Bronchial epithelial cell (primary cell): ENCODE measurements at places on chromosomes 7 and 10.
A peak's percentile ranks its signal among the peaks of the same experiment; 100 is the strongest.

DNA sequence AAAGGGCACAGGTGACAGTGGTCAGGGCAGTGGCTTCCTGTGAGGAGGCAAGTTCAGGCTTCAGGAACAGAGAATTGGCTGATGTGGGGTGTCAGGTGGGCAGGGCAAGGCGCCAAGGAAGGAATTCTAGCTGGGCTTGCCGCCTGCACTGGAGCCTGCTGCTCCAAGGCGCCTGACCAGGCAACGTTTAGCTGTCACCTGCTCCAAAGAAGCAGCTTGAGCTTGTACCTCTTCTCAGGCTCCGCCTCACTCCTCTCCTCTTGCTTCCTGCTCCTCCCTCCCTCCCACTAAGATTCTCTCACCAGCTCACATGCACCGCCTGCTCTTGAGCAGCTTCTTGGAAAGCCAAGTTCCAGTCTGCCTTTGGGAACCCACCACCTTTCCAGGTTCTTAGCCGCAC is 187.4 kb upstream of the GRB10 start:
- peak; percentile 10 for DNase-seq

GRCh38 chr7:121940918-121941317 is 68.0 kb downstream of the PTPRZ1 start:
- DNase-seq, result peak; percentile 39

- no peak for DNase-seq
These were observed 127.2 kb downstream of the CELF2 start for GRCh38 chr10:11144626-11145494.

DNA sequence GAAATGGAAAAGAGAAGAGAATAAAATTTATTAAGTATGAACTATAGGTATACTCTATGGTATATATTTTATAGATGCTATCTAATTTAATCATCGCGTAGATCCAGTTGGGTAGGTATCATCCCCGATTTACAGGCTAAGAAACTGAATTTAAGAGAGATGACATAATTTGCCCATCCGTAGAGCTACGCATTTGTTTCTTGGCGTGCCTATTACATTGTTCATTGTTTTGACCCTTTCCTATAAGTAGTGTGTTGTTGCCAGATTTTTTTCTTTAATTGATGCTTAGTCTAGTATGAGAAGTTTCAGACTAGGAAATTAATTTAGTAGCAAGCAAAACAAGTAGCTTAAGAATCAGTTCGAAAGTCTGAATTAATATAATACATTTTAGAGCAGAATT is 205.7 kb upstream of the NPSR1 start:
- no peak for DNase-seq

DNA sequence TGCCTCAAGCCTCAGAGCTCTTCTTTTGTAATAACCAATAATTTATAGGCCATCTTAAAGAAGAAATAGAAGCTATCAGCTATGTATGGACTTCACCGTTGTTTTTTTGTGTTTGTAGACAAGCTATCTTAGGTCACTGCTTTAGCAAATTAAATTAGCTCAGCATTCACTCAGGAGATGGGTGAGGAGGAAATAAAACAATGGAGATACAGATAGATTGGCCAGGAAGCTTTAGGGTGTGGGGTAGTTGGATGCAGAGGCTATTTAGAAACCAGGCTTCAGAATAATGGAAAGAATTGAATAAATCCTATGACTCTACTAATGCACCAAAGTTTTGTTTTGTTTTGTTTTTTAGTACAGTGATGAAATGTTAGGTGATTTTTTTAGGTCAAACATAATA is 66.1 kb downstream of the MDFIC start:
- no peak for DNase-seq

DNA sequence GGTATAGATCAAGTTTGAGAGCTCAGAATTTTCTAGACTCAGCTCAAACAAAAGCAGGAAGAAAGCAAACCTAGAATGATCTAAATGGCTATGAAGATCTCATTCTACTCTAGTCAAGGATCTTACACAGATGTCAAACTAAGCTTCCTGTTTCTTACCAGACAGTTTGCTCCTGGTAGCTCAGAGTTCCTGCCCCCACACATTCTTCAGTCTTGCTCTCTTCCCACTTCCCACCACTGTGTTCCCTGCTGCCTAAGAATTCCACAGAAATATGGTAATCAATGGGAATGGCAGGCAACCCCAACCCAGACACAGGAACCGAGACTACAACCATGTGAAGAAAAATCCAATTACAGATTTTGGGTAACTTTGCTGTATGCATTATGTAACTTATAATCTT is 133.4 kb upstream of the PTN start:
- DNase-seq, result no peak

GRCh38 chr7:154929006-154929726 is 73.8 kb downstream of the PAXIP1 start:
- no peak for DNase-seq

DNA sequence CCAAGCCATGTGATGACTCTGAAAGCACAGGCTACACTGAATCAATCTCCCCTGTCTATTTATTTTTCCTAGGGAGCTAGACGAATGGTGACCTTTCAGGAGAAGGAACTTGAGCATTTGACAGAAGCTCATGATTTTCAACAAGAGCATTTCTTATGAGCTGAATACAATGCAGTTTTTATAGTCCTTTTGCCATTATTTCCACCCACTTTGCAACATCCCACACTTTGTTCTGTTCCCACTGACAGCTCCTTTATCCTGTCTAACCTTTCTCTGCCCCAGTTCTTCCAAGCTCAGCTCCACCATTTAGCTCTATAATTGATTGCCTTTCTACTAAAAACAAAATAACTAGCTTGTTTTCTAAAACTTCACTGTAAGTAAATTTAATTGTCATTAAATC is 91.9 kb upstream of the PRSS1 start:
- DNase-seq, result no peak

GRCh38 chr7:7681936-7682329 is 36.5 kb downstream of the RPA3 start:
- DNase-seq, result peak; percentile 5

DNA sequence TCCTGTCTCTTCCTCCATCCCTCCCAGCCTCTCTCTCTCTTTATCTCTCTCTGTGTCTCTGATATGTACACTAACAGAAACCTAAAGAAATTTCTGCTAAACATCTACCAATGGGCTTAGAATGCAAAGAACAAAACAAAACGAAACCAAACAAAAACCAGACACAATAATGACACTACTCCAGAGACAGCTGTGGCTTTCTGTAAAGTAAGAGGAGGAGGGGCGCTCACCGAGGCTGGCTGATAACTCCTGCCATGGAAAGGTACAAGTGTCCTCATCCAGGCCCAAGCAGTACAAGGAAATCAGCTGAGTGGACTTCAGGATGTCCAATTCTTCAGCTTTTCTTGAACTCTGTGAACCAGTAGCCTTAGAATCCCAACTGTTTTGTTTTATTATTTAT is 70.4 kb upstream of the FZD8 start:
- DNase-seq, result no peak

- DNase-seq, result peak; percentile 94
These were observed 34.1 kb downstream of the NET1 start for GRCh38 chr10:5446390-5446926.

GRCh38 chr10:9994131-9994530 is 1023.5 kb upstream of the CELF2 start:
- DNase-seq, result no peak

- no peak for DNase-seq
These were observed 356.4 kb downstream of the RPS24 start for GRCh38 chr10:78390051-78390450.

GRCh38 chr10:78301891-78302738 is 268.5 kb downstream of the RPS24 start:
- DNase-seq, result peak; percentile 7

GRCh38 chr7:87058744-87059524 is 520 bp downstream of the ELAPOR2 start:
- DNase-seq, result no peak

DNA sequence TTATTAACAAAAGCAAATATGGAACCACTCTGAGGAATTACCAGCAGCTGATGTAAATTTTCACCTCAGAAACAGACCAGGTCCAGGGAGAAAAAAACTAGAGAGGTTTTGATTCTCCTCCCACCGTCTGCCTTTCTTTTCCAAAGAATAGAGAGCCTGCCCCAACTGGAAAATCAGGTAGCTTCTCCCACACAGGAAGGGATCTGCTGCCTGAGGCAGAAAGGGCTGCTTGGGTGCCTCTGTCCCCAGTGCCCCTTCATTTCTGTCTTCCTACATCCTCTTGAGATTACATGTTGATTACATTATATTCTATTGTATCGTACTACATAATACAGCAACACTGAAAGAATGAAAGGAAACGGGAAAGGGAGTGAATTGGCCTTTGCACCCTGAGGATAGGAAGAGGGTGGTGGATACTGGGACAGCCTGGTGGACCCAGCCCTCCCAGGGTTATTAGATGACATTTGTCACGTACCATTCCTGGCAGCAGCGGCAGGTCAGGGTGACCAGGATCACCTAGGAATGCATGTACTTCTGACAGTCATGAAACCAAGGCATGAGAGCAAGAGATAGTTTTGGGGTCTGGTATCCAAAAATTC is 8.9 kb downstream of the ST8SIA6 start:
- peak; percentile 35 for DNase-seq

DNA sequence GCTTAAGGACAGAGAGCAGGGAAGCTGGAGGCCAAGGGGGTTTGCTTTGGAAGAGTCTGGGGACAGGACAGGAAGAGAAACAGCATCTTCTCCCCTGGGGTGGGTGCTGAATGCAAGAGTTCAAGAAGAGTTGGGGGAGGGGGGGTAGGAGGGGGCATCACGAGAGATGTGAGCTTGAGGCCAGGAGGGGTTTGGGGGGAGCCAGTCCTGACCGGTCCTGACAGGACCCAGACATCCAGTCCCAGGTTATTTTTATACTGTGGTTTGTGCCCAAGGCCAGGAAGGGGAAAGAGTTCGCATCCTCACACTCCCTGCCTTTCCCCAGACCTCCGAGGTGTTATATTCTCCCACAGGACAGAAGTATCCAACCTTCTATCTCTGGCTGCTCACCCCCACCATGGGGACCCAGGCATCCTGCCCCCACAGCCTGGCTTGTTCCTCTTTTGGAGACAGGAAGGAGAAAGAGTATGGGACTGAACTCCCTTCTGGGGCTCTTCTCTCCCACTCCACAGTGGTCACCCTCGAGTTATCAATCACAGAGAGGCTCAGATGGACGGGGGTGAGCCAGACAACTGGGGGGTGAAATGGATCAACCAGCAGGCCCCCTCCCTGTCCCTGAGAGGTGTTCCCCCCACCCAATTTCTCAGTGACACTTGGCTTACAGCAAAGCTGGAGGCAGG is 2.8 kb downstream of the TSC22D4 start:
- DNase-seq, result no peak

DNA sequence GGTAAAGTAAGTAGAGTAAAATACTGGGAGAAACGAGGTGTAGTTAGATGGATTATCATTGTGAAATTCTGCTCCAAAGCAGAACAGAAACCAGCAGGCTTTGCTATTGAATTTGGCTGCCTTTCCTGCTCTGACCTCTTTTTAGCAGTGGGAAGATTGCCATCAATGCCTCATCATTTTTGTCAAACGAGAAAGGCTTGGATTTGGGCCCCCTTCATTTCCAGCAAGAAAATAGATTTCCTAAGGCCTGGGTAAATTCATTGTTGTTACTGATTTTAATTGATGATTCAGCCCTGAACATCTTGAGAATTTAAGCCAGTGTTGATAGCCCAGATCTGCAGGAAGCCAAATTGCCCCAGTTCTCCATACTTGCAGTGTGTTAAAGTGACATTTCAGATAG is 35.2 kb upstream of the ASAH2 start:
- no peak for DNase-seq

DNA sequence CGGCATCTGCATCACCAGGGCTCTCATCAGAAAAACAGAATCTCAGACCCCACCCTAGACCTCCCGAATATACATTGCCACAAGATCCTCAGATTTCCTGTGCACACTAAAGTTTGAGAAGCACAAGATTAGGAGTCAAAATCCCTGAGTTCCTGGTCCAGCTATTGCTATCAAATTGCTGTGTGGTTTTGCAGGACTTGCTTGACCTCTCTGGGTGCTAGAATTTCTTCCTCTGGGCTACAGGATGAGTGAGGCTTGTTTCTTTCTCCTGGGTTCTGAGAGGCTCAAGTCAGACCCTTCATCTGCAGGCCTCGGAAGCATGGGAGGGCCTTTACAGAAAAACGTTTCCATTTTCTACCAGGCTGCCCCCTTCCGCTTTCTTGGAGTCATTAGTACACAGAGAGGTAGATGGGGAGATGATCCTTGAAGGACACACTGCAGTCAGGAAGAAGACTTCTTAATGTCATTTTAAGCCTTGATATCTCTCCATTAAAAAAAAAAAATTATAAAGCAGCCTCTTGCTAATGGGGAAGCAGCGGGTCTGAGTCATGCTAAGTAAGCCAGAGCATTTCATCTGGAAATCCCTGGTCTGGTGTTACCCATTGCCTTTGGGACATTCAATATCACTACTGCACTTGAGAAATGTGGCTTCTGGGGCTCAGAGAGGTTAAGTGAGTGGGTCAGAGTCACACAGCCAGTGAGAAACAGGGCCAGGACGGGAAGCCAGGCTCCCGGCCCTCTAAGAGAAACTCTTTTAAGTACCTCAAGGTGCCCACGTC is 173.5 kb downstream of the KCNMA1 start:
- DNase-seq, result peak; percentile 45

GRCh38 chr10:8194050-8194449 is 139.6 kb downstream of the GATA3 start:
- DNase-seq, result no peak

- no peak for DNase-seq
These were observed 984.1 kb downstream of the LRMDA start for GRCh38 chr10:76415554-76415953.

DNA sequence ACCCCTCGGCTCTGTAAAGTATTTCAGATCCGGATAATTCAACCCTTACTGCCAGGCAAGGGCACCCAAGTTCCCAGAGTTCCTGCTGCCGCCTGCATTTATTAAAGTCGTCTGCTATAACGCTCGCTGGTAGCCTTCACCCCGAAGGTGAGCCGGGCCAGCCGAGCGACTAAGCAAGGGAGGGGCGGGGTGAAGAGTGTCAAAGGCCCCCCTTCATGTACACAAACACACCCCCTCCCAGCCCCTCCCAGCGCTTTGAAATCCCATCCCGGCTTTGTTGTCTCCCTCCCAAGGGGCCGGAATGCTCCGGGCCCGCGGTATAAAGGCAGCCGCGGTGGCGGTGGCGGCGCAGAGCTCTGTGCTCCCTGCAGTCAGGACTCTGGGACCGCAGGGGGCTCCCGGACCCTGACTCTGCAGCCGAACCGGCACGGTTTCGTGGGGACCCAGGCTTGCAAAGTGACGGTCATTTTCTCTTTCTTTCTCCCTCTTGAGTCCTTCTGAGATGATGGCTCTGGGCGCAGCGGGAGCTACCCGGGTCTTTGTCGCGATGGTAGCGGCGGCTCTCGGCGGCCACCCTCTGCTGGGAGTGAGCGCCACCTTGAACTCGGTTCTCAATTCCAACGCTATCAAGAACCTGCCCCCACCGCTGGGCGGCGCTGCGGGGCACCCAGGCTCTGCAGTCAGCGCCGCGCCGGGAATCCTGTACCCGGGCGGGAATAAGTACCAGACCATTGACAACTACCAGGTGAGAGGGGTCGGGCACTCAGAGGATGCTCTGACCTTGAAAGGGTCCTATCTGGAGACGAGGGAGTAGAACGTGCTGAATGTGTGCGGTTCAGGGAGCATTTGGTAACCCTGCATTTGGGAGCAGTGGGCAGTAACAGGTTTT is at the start of gene DKK1:
Gene DKK1, plus strand, starts transcription at position 349 of the 889 bp plus-strand sequence. Its CDS starts 154 bp downstream, at position 503.
- peak; percentile 73 for DNase-seq

- DNase-seq, result no peak
These were observed 56.2 kb upstream of the GATAD1 start for GRCh38 chr7:92391071-92391470.

- DNase-seq, result peak; percentile 10
These were observed 11.2 kb downstream of the IL2RA start for GRCh38 chr10:6050801-6051445.

GRCh38 chr10:133274751-133275683 is 1.7 kb downstream of the ADAM8 start:
- peak; percentile 77 for DNase-seq

GRCh38 chr7:38938589-38938988 is 29.6 kb upstream of the VPS41 start:
- DNase-seq, result no peak
